ENCODE measurements at places on chromosomes 6 and 20. TPM values are rescaled to one million over a fixed set of nuclear protein-coding genes. Genes with fewer than 3 reads are reported as not detected.

DNA sequence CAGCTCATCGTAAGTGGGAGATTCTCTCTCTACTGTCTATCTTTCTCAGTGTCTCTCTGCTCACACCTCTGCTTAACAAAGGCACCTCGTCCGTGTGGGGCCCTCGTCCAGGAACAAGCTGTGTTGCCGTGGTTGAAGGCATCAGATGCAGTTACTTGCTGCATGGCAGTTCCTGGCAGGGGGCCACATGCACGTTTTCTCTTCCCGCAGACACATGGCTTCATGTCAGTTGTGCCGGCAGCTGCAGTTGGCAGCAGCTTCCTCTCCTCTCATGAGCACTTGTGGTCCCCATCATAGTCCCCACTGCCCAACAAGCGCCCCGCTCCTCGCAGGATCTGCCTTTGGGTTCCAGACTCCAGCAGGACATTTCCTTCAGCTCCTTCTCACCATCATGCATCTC lies 7.1 kb upstream of the AFDN start:
- DNase-seq = no peak
- no peaks in the 10 kb centered on the region for H3K4me1 ChIP-seq
- no peak overlapping the region for H3K27ac ChIP-seq
- no peaks in the 10 kb centered on the region for H3K36me3 ChIP-seq
- H3K27me3 ChIP-seq = no peaks in the 10 kb centered on the region
- H3K4me3 ChIP-seq = no peak overlapping the region

DNA sequence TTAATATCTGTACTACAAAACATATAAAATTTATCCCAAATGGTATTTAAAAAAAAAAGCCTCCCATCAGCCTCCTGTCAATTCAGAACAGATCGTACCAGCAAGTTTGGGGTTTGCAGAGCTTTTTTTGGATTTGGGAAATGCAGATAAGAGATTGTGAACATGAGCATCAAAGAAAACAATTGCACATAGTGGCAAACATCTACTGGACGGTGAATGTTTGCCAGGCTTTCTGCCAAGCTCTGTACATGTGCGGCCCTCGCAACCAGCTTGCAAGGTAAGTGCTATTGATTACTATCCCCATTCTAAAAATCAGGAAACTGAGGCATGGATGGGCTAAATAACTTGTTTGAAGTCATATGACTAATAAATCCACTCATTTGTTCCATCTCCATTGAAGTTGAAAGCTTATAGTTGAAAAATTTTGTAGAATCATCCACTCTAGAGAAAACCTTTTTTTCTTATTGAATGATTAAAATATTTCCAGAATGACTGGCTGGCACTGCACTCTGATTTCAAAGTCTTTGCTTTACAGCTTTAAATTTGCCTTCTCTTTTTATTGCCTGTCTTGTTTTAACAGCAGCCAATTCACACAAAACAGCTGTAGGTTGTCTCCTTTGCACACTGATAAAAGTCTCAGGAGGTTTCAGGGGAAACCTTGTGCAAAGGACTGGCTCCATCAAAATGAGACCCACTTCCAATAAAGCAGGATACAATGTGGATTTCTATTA lies 37.4 kb upstream of the SIRT5 start:
- H3K36me3 ChIP-seq = no peaks in the 10 kb centered on the region
- H3K4me3 ChIP-seq = no peak overlapping the region
- no peak for DNase-seq
- H3K4me1 ChIP-seq = no peaks in the 10 kb centered on the region
- H3K27ac ChIP-seq = no peak overlapping the region

- peak; percentile 55 for DNase-seq
- H3K27me3 ChIP-seq = no peaks in the 10 kb centered on the region
- no peak overlapping the region for H3K27ac ChIP-seq
- H3K4me3 ChIP-seq = no peak overlapping the region
- peaks cover 5% of the 10 kb centered on the region for H3K4me1 ChIP-seq
Observed at GRCh38 chr6:47722194-47722593, 23.8 kb downstream of the ADGRF4 start.

The NFATC2 gene
- total RNA-seq = 20.0 TPM

GRCh38 chr6:120112980-120113379 lies 763.4 kb upstream of the MAN1A1 start:
- H3K27me3 ChIP-seq = no peaks in the 10 kb centered on the region
- no peak for DNase-seq
- no peaks in the 10 kb centered on the region for H3K4me1 ChIP-seq
- H3K36me3 ChIP-seq = no peaks in the 10 kb centered on the region
- H3K27ac ChIP-seq = no peak overlapping the region

GRCh38 chr6:160275511-160276003 lies 16.9 kb upstream of the SLC22A2 start:
- H3K27me3 ChIP-seq = no peaks in the 10 kb centered on the region
- H3K27ac ChIP-seq = no peak overlapping the region
- H3K4me3 ChIP-seq = no peak overlapping the region

The SPDEF gene
- total RNA-seq = not detected

GRCh38 chr6:126293891-126294524 lies 45.9 kb upstream of the CENPW start:
- H3K4me3 ChIP-seq = no peak overlapping the region
- DNase-seq = no peak
- H3K36me3 ChIP-seq = no peaks in the 10 kb centered on the region
- no peaks in the 10 kb centered on the region for H3K4me1 ChIP-seq
- H3K27me3 ChIP-seq = no peaks in the 10 kb centered on the region

DNA sequence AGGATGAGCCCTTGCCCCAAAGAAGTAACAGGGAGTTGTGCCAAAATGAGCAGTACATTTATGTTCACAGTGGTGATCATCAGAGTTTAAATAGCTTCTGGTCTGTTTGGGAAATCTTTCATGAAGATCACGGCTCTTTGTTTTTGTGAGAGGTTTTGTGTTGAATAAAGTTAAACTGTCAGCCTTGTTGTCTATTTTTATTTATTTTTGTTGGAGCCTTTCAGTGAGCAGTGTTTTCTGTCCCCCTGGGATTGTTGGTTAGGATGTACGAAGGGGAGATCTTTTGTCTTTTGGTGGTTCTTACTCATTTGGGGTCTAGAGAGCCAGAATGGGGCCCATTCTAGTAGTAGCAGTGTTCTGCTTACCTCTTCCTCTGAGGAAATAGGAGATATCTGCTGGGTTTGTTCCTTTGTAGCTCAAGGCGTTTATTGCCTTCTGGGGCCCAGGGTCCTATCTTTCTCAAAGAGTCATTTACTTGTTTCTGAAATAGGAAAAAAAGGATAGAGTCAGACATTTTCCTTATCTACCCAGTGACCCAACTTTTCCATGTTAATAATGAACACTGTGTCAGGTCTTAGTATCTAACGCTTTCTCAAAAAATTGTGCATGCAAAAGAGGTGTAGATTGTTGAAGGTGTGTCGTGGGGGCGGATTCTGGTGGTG lies 157.4 kb downstream of the JARID2 start:
- no peak for DNase-seq
- H3K27me3 ChIP-seq = no peaks in the 10 kb centered on the region
- H3K36me3 ChIP-seq = no peaks in the 10 kb centered on the region
- no peak overlapping the region for H3K4me3 ChIP-seq

- no peaks in the 10 kb centered on the region for H3K27me3 ChIP-seq
- H3K4me3 ChIP-seq = no peak overlapping the region
- no peak overlapping the region for H3K27ac ChIP-seq
Observed at GRCh38 chr6:37657112-37657886, 40.4 kb downstream of the MDGA1 start.

- H3K27me3 ChIP-seq = no peaks in the 10 kb centered on the region
- H3K4me1 ChIP-seq = no peaks in the 10 kb centered on the region
- DNase-seq = no peak
- H3K36me3 ChIP-seq = no peaks in the 10 kb centered on the region
- H3K27ac ChIP-seq = no peak overlapping the region
- no peak overlapping the region for H3K4me3 ChIP-seq
Observed at GRCh38 chr20:37907330-37907676, 4.4 kb downstream of the VSTM2L start.

The SPATS1 gene
- total RNA-seq = not detected

The CST2 gene
- not detected for total RNA-seq

The ERVFRD-1 gene
- total RNA-seq = not detected

DNA sequence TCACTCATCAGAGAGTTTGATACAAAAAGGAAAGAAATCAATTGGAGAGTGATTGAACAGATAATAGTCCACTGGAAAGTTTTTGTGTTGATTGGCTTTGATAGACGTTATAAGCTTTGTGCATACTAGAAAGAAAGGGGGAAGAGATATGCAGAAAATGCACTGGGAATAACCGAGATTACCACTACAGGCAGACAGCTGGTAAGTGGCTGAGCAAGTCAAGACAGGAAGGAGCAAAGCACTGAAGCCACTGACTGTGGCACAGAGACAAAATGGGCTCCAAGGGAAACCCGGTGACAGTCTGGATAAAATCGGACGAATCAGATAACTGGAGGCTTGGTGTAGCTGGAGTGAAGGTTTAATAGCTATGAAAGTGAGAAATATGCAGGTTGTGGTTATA lies 209.0 kb downstream of the SIM1 start:
- no peaks in the 10 kb centered on the region for H3K36me3 ChIP-seq
- DNase-seq = no peak
- no peak overlapping the region for H3K27ac ChIP-seq
- no peak overlapping the region for H3K4me3 ChIP-seq
- H3K4me1 ChIP-seq = no peaks in the 10 kb centered on the region

GRCh38 chr6:149032599-149033405 lies 284.7 kb upstream of the TAB2 start:
- peak overlapping the region; percentile 97 for H3K27ac ChIP-seq
- peak overlapping the region; percentile 80 for H3K4me3 ChIP-seq
- no peaks in the 10 kb centered on the region for H3K27me3 ChIP-seq
- DNase-seq = peak; percentile 92
- H3K36me3 ChIP-seq = 0 out of 2 replicates have a peak, but pooled peaks cover 3% of the 10 kb centered on the region

- H3K4me3 ChIP-seq = no peak overlapping the region
- H3K27me3 ChIP-seq = no peaks in the 10 kb centered on the region
- DNase-seq = no peak
- no peaks in the 10 kb centered on the region for H3K36me3 ChIP-seq
- H3K4me1 ChIP-seq = no peaks in the 10 kb centered on the region
Observed at GRCh38 chr6:17349427-17349826, 44.0 kb upstream of the CAP2 start.
